ENCODE measurements at places on chromosomes 5 and 9.

- no peak for DNase-seq
These were observed 558 bp downstream of the GRPEL2 start for GRCh38 chr5:149345892-149346222.

DNA sequence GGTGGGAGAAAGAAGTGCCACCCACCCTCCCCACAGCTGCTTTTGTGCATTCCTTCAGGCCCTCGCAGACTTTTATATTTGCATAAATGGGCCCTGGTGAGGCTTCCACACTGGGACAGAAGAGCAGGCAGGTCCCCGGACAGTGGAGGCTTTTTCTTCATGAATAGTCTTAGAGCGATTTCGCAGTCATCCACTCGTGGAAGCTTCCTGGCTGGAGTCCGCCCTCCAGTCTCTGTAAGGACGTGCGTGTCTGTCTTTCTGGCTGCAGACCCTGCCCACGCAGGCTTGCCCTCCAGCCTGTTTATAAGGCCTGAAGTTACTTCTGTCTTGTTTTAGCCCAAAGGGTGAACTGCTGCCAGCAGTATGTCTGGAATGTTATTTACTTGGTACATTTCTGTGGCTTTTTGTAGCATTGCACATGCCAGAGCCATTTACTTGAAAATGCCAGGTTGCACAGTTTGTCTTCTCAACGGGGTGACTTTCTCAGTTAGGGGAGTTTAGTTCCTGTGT is 195.7 kb downstream of the AOPEP start:
- DNase-seq: peak; percentile 97

DNA sequence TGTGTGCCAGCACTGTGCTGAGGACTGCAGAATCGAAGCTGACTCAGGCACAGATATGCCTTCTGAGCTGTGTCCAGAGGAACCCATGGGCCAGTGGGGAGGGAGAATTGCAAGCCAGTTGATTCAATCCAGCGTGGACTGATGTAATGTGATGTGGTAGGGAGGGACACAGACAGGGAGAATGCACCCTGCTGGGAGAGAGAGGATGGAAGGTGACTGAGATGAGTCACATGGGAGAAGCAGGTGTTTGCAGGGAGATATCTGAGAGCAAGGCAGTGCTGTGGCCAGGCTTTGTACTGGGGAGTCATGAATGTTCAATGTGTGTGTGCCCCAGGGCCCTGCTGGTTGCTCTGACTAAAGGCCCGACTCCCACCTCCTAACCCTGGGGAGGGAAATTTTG is 75.7 kb downstream of the IRX1 start:
- no peak for DNase-seq

DNA sequence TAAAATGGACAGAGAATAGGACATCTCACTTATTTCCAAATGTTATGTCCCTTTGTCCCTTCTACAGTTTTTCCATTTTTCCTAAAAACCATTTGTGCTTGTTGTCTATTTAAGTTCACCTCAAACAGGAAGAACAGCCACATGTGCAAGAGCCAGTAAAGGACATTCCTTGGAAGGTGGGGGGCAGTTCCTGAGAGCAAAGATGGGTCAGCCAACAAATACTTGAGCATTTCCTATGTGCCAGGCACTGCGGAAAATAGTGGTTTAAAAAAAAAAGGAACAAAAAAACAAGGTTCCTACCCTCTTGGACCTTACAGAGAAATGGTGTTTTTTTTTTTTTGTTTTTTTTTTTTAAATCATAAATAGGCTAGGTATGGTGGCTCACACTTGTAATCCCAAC is 26.8 kb downstream of the ANP32B start:
- DNase-seq: no peak

GRCh38 chr9:111953444-111953843 is 56.8 kb downstream of the UGCG start:
- DNase-seq: no peak

GRCh38 chr9:36623280-36623679 is 50.6 kb downstream of the MELK start:
- DNase-seq: no peak
